ENCODE measurements at places on chromosomes 1 and 21. TPM values are rescaled to one million over a fixed set of nuclear protein-coding genes. Genes with fewer than 3 reads are reported as not detected.

DNA sequence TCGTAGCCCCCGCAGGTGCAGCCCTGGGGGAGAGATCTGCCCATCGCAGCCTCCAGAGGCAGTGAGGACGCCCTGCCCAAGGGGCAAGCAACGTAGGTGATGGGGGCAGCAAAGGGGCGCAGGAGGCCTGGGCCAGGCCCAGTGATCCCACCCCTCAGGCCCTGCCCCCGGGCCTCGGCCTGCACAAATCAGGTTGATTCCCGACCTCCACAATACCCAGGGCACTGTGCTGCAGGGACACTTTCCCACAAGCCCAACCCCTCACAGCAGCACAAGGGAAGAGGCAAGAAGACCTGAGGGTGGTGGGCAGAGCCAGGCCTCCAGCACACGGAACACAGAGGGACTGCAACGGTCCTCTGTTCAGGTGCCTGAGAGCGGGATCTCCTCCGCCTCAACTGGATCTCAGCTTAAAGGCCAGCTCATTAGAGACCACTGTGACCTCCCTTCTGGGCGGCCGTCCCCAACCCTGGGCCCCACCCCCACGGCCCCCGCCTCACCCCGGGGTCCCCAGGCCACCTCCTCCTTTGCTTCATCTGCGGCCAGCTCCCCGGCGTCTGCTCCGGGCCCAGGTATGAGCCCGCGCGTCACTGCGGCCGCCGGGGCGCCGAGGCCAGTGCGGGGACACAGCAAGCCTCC lies 812 bp upstream of the ARF1 start:
- peak overlapping the region; percentile 93 for H3K4me3 ChIP-seq
- H3K4me1 ChIP-seq, result peaks cover 48% of the 10 kb centered on the region
- H3K36me3 ChIP-seq, result no peaks in the 10 kb centered on the region
- no peak for DNase-seq
- peak overlapping the region; percentile 78 for H3K27ac ChIP-seq

DNA sequence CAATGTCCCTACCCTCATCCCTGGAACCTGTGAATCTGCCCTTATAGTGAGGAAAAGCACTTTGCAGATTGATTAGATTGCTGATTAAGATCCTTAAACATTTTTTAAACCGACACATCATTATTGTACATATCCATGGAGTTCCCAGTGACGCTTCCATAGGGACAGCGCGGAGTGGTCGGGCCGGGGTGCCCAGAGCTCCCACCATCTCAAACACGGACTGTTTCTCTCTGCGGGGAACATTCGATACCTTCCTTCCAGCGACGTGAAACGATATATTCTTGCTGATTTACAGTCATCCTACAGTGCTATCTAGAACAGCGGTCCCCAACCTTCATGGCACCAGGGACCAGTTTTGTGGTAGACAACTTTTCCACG lies 4.0 kb downstream of the KRTAP10-12 start:
- H3K36me3 ChIP-seq, result peaks cover 8% of the 10 kb centered on the region
- DNase-seq, result no peak
- H3K4me1 ChIP-seq, result peaks cover 41% of the 10 kb centered on the region
- no peak overlapping the region for H3K4me3 ChIP-seq
- peaks cover 43% of the 10 kb centered on the region for H3K27me3 ChIP-seq

DNA sequence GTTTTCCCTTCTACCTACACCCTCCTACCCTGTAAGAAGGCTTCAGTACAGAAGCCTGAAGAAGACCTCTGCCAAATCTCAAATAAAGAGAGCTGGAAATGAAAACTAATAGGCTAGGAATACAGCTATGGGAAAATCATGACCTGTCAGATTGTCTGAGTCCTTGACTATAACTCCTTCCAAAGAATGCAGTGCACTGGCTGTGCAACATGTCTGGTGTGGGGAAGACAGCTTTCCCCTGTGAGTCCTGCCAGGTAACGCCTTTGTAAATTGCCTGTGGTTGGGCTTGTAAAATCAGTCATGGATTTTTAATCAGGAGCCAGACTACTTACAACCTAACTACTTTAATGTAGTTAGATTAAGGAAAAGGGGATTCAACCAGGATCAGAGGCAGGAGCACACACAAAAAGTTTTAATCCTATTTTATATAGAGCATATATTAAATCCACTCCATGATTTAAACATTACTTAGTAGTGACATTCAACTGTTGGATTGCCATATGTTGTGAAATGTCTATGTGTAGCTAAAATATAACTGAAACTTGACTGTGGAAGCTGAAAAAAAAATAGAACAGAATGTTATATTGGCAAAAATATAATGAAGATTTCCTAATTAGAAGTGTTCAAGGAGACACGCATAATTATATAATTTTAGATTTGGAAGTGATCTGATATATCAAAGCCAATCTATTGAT lies 1667.8 kb downstream of the KCNT2 start:
- no peak overlapping the region for H3K27ac ChIP-seq
- H3K36me3 ChIP-seq, result no peaks in the 10 kb centered on the region
- H3K27me3 ChIP-seq, result no peaks in the 10 kb centered on the region
- no peaks in the 10 kb centered on the region for H3K4me1 ChIP-seq
- H3K4me3 ChIP-seq, result no peak overlapping the region

GRCh38 chr21:34223376-34223775 lies 140.4 kb upstream of the KCNE2 start:
- no peaks in the 10 kb centered on the region for H3K4me1 ChIP-seq
- DNase-seq, result no peak
- H3K36me3 ChIP-seq, result no peaks in the 10 kb centered on the region
- H3K4me3 ChIP-seq, result no peak overlapping the region
- no peak overlapping the region for H3K27ac ChIP-seq

DNA sequence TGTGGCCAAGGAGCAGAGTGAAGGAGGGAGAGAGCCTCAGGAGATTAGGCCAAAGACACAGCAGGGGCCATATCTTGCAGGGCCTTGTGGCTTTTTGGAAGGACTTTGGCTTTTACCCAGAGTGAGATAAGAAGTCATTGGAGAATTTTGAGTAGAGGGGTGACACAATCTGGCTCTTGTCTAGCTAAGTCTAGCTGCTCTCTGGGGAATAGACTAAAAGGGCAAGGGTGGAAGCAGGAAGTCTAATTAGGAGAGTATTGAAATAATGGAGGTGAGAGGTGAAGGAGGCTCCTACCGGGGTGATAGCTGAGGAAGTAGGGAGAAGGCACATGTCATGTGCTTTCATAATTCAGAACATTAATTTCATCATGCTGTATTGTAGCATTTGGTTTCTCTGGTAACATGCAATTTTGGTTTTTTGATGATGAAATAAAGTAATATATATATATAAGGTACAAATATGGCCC lies 34.3 kb upstream of the KCNA3 start:
- no peak for DNase-seq
- no peak overlapping the region for H3K4me3 ChIP-seq
- no peaks in the 10 kb centered on the region for H3K36me3 ChIP-seq
- H3K27ac ChIP-seq, result no peak overlapping the region

- no peaks in the 10 kb centered on the region for H3K4me1 ChIP-seq
- H3K4me3 ChIP-seq, result no peak overlapping the region
- DNase-seq, result no peak
- peaks cover 20% of the 10 kb centered on the region for H3K27me3 ChIP-seq
Observed at GRCh38 chr21:26909972-26910371, 56.9 kb downstream of the ADAMTS5 start.

- H3K4me3 ChIP-seq, result no peak overlapping the region
- peaks cover 29% of the 10 kb centered on the region for H3K36me3 ChIP-seq
- H3K27ac ChIP-seq, result no peak overlapping the region
Observed at GRCh38 chr1:101520302-101520701, 283.5 kb downstream of the S1PR1 start.

GRCh38 chr1:70227439-70227838 lies 6.3 kb downstream of the SRSF11 start:
- H3K27me3 ChIP-seq, result no peaks in the 10 kb centered on the region
- peak overlapping the region; percentile 75 for H3K27ac ChIP-seq
- DNase-seq, result no peak
- no peak overlapping the region for H3K4me3 ChIP-seq
- peaks cover 13% of the 10 kb centered on the region for H3K36me3 ChIP-seq

Gene RNU1-3
- total RNA-seq, result 3,916 TPM

DNA sequence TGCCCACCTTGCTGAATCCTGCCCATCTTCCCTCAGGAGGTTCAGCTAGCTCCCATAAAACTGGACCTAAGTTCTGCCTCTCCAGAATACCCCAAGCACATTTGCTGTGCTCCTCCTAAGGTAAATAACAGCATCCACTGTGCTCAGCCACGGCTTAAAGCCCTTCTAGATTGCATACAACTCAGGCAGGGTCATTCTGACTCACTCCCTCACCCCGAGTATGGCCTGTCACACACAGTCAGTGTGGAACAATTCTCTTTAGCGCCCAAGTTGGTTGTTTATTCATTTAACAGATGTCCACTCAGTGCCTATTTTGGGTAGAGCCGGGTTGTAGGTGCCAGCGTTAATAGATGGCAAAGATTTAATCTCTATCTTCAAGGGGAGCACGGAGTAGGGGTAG lies 147.5 kb upstream of the EDN2 start:
- H3K4me1 ChIP-seq, result peaks cover 21% of the 10 kb centered on the region
- no peak overlapping the region for H3K27ac ChIP-seq
- DNase-seq, result no peak
- peaks cover 11% of the 10 kb centered on the region for H3K36me3 ChIP-seq
- no peaks in the 10 kb centered on the region for H3K27me3 ChIP-seq

DNA sequence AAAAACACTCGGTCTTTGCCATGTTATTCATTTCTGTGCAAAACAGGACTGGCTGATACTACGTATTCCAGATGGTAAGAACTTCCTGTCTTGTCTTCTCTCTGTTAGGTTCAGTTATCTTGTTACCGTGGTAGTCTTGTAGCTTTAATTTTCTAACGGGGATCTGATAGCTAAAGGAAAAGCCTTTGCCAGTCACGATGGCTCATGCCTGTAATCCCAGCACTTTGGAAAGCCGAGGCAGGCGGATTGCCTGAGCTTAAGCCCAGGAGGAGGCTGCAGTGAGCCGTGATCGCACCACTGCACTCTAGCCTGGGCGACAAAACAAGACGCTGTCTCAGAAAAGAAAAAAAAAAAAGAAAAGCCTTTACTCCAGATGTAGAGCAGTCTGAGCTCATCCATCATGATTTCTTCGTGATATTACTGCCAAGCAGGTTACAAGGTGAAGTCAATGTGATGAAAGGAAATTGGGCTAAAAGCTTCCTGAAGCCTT lies 11.1 kb upstream of the MSTO1 start:
- no peaks in the 10 kb centered on the region for H3K27me3 ChIP-seq
- no peak for DNase-seq
- peak overlapping the region; percentile 90 for H3K27ac ChIP-seq
- H3K36me3 ChIP-seq, result no peaks in the 10 kb centered on the region
- H3K4me3 ChIP-seq, result peak overlapping the region; percentile 82

Data from naive thymus-derived CD8-positive, alpha-beta T cell (primary cell).